Left renal cortex interstitium (tissue), 4 donors: ENCODE measurements at places on chromosomes 2 and 18. TPM values are rescaled to one million over a fixed set of nuclear protein-coding genes. Genes with fewer than 3 reads are reported as not detected.

DNA sequence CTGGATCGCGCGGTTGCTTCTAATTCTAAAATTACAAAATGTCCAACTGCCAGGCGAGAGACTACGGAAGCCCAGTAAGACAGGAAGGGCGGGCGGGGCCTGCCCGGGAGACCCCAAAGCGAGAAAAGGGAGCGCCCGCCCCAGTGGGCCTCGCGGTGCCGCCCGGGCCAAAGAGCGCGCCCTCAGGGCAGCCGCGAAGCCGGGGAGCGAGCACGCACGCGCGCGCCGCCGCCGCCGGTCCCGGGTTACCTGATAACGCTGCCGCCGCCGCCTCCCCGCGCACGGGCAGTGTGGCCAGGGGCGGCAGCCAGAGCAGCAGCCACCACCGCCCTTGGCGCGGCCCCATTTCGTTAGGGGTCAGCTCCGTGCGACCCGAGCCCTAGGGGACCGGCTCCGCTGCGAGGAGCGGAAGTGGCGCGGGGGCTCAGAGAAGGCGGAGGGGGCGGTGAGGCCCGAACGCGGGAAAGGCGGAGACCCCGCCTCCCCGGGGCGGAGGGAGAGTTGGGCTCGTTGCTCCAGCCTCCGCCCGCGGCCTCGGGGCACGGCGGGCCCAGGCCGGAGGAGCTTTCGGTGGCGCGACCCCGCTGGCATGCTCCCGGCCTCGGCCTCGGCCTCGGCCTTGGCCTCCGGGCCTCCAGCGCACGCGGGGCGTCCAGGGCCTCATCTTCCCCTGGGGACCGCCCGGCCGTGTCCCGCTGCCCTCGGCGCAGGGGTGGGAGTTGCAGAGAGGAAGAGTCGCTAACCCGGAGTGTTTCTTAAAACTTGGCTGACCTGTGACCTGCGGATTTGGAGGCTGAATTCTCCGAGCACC lies at the start of gene NEMP2:
Gene NEMP2, minus strand, starts transcription at position 413 of the 811 bp plus-strand sequence. Its CDS starts 67 bp downstream, at position 346.
- no peak for DNase-seq

GRCh38 chr2:187134306-187134705 lies 285.3 kb upstream of the ZSWIM2 start:
- no peak for DNase-seq

DNA sequence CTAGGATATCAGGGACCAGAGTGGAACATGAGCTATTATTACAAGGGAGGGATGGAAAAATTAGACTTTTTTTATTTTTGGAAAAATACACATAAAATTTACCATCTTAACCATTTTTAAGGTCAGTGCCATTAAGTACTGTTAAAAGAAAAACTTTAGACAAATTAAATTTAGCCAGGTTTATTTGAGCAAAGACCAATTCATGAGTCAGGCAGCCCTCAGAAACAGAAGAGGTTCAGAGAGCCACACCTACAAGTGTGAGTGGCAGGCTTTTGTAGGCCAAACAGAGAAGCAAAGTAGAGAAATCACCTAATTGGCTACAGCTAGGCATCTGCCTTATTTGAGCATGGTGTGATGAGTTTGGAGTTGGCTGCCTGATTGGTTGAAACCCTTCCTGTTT lies 301.3 kb upstream of the RAB12 start:
- DNase-seq, result no peak

DNA sequence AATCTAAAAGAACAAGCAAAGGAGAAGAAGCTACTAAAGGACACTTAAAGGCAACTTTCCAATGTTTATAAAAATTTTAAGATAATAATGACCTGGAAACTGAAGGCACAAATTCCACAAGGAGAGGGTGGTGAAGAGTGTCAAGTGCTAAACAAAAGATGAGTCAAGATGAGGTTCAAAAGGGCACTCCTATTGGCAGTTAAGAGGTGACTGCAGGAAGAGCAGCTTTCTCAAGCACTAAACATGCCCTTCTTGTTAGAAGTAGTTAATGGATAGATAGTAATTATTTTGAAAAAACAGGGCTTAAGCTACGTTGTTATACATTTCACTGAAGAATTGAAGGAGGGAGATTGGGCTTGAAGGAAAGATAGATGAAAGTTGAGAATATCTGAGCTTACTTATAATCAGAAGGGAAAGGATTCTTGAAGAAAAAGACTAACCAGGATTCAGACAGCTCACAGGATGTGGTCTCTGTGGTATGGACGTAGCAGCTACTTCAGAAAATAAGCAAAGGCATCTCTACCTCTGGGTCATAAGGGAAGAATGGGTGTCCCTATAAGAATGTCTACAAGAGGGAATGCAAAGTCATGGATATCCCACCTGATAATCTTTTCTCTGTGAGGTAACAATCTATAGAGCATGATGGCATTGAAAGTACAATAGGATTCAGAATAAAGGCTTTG lies 454.7 kb upstream of the SLC39A10 start:
- no peak for DNase-seq

The CXCR4 gene
- 47.1 TPM for polyA plus RNA-seq

The GCA gene
- polyA plus RNA-seq, result 33.4 TPM

The C2orf66 gene
- 0.35 TPM for polyA plus RNA-seq

The GKN1 gene
- polyA plus RNA-seq, result not detected

The SNTG2 gene
- 2.9 TPM for polyA plus RNA-seq

The PNKD gene
- polyA plus RNA-seq, result 133 TPM
